Effector memory CD8-positive, alpha-beta T cell (primary cell): ENCODE measurements at places on chromosomes 5 and 9.
A peak's percentile ranks its signal among the peaks of the same experiment; 100 is the strongest.

- H3K4me3 ChIP-seq, result no peak overlapping the region
- peaks cover 2% of the 10 kb centered on the region for H3K36me3 ChIP-seq
- no peak for DNase-seq
- H3K27me3 ChIP-seq, result no peaks in the 10 kb centered on the region
- no peaks in the 10 kb centered on the region for H3K4me1 ChIP-seq
Observed at GRCh38 chr5:67453111-67453905, 256.7 kb upstream of the CD180 start.

- H3K27me3 ChIP-seq, result no peaks in the 10 kb centered on the region
Observed at GRCh38 chr9:124239249-124240073, 18.3 kb upstream of the NEK6 start.

- DNase-seq, result no peak
- peaks cover 3% of the 10 kb centered on the region for H3K4me1 ChIP-seq
- no peak overlapping the region for H3K4me3 ChIP-seq
- no peak overlapping the region for H3K27ac ChIP-seq
Observed at GRCh38 chr9:36847781-36848673, 186.0 kb downstream of the PAX5 start.

DNA sequence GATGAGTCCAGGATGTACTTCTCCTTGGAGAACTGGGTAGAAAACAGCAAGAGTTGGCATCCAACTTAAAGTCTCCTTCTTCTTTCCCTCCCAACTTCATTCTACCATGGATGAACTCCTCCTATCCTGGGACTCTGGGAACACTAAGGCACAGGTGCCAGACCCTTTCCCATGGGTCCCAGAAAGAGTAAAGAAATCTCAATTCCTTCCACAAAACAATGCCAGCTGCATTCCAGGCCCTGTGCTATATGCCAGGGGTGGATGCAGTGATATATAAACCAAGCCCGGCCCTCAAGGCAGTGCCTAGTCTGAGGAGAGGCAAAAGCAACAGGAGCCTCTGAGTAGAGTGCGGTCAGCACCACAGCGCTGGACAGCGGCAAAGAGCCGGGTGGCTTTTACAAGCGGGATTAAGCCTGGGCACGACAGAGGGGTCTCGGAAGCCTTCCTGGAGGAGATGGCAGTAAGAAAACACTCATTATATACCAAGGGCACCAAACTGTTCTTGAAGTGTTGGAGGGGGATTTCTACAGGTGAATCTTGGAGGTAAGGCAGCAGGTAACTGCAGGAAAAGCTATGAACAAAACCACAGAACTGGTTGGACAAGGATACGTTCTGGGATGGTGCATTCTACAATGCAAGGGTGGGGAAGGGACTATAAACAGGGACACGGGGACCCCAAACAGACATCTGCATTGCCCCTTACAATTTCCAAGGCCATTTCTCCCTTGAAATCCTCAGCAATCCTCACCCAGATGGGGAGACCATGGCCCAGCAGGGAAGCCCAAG is 16.4 kb upstream of the TOR2A start:
- peaks cover 9% of the 10 kb centered on the region for H3K4me1 ChIP-seq
- no peak for DNase-seq
- peak overlapping the region; percentile 92 for H3K27ac ChIP-seq
- H3K36me3 ChIP-seq, result peaks cover 50% of the 10 kb centered on the region

- no peaks in the 10 kb centered on the region for H3K4me1 ChIP-seq
- H3K27me3 ChIP-seq, result no peaks in the 10 kb centered on the region
- no peak overlapping the region for H3K27ac ChIP-seq
- H3K36me3 ChIP-seq, result no peaks in the 10 kb centered on the region
- no peak overlapping the region for H3K4me3 ChIP-seq
- DNase-seq, result no peak
Observed at GRCh38 chr9:119852390-119852789, 483.2 kb upstream of the BRINP1 start.

- H3K4me1 ChIP-seq, result peaks cover 3% of the 10 kb centered on the region
Observed at GRCh38 chr9:91942201-91942600, 7.8 kb downstream of the ROR2 start.

GRCh38 chr5:149072791-149073190 is 9.9 kb upstream of the SH3TC2 start:
- no peak for DNase-seq
- no peaks in the 10 kb centered on the region for H3K36me3 ChIP-seq
- no peaks in the 10 kb centered on the region for H3K4me1 ChIP-seq
- no peak overlapping the region for H3K27ac ChIP-seq
- peaks cover 38% of the 10 kb centered on the region for H3K27me3 ChIP-seq

GRCh38 chr9:102569436-102569835 is 425.7 kb upstream of the CYLC2 start:
- H3K4me1 ChIP-seq, result no peaks in the 10 kb centered on the region
- no peak overlapping the region for H3K27ac ChIP-seq
- H3K36me3 ChIP-seq, result no peaks in the 10 kb centered on the region
- H3K27me3 ChIP-seq, result no peaks in the 10 kb centered on the region
- DNase-seq, result no peak

DNA sequence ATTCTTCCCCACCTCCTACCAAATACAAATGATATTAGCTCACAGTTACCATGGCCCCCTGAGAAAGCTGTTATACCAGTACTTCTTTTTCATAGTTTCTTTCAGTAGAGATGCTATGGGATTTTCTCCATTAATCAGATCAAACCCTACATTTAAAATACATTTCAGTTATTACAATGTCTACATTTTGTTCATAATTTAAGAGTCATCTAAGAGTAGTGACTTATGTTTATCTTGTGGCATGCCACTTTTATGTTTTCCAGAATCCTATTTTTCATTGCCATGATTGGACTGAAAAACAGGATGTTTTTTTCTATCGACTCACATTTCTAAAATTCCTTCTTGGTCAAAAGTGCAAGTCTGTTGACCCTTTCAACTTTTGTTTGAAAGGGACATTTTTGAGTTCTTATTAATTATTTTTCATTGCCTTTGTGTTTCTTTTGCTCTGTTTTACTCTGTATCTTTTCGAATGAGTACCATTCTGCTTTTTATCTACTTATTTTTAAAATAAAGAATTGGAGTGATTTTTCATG is 77.4 kb upstream of the ANXA1 start:
- no peak for DNase-seq
- H3K27ac ChIP-seq, result no peak overlapping the region
- no peak overlapping the region for H3K4me3 ChIP-seq
- peaks cover 28% of the 10 kb centered on the region for H3K27me3 ChIP-seq
- H3K36me3 ChIP-seq, result peaks cover 3% of the 10 kb centered on the region

GRCh38 chr5:126081209-126081608 is 342.0 kb upstream of the GRAMD2B start:
- DNase-seq, result no peak
- H3K36me3 ChIP-seq, result no peaks in the 10 kb centered on the region
- H3K27ac ChIP-seq, result no peak overlapping the region

DNA sequence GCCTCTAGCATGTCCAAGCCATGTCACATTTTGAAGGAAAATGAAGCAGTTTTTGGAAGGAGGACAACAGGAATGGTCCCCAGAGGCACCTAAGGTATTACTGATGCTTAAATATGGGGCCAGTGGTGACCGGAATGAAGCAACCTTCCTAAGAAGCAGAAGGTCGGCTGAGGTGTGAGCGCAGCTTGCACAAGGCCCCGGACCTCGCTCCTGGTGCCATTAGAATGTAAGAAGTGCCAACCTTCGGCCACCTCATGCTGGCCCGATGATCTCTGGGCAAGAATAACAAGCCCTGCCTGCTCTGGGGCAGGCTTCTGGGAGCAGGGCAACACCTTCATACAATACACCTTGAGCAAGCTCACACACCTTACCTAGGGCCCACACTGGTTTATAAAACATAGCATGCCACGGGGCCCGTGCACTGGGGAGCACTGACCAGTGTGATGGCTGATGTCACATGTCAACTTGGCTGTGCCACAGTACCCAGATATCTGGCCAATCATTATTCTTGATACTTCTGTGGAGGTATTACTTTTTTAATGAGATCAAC is 21.9 kb downstream of the SEMA4D start:
- H3K27ac ChIP-seq, result peak overlapping the region; percentile 96
- no peak for DNase-seq
- peaks cover 70% of the 10 kb centered on the region for H3K4me1 ChIP-seq
- no peaks in the 10 kb centered on the region for H3K27me3 ChIP-seq
- H3K4me3 ChIP-seq, result peak overlapping the region; percentile 93
- peaks cover 45% of the 10 kb centered on the region for H3K36me3 ChIP-seq

DNA sequence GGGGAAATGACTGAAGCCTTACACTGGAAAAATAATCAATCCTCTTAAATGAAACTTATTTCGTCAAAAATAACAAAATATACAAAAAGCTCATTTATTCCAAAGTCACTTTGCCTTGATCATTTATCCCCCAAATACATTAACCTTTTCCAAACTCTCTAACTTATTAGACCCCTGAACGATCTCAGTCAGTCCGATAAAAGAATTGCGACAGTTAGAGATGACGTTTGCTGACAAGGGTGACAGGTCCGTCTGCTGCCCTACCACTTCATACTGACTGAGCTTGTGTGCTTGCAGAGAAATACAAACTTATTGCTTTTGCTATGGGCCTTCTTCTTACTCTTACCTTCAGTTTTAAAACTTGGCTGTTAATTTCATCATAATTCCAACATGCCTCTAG is 169.7 kb downstream of the ZDHHC21 start:
- no peak for DNase-seq
- H3K4me3 ChIP-seq, result no peak overlapping the region
- no peaks in the 10 kb centered on the region for H3K27me3 ChIP-seq
- H3K36me3 ChIP-seq, result no peaks in the 10 kb centered on the region
- H3K27ac ChIP-seq, result no peak overlapping the region
- no peaks in the 10 kb centered on the region for H3K4me1 ChIP-seq

GRCh38 chr5:79851391-79851863 is 139.6 kb downstream of the MTX3 start:
- no peak overlapping the region for H3K27ac ChIP-seq
- no peaks in the 10 kb centered on the region for H3K36me3 ChIP-seq
- H3K4me1 ChIP-seq, result no peaks in the 10 kb centered on the region
- H3K27me3 ChIP-seq, result peaks cover 18% of the 10 kb centered on the region
- no peak for DNase-seq

- H3K27ac ChIP-seq, result no peak overlapping the region
- DNase-seq, result no peak
- H3K4me1 ChIP-seq, result no peaks in the 10 kb centered on the region
- no peak overlapping the region for H3K4me3 ChIP-seq
- H3K27me3 ChIP-seq, result peaks cover 29% of the 10 kb centered on the region
Observed at GRCh38 chr9:77502568-77502967, 145.6 kb downstream of the GNA14 start.

GRCh38 chr5:2131196-2131595 is 248.5 kb upstream of the IRX4 start:
- no peaks in the 10 kb centered on the region for H3K36me3 ChIP-seq
- no peaks in the 10 kb centered on the region for H3K4me1 ChIP-seq
- H3K27me3 ChIP-seq, result peaks cover 5% of the 10 kb centered on the region
- H3K27ac ChIP-seq, result no peak overlapping the region

GRCh38 chr5:75461679-75462078 is 49.8 kb downstream of the CERT1 start:
- no peaks in the 10 kb centered on the region for H3K27me3 ChIP-seq
- H3K27ac ChIP-seq, result no peak overlapping the region
- peaks cover 40% of the 10 kb centered on the region for H3K4me1 ChIP-seq
- no peak overlapping the region for H3K4me3 ChIP-seq
- peaks cover 10% of the 10 kb centered on the region for H3K36me3 ChIP-seq
- no peak for DNase-seq

GRCh38 chr9:6538666-6539071 is 106.9 kb downstream of the GLDC start:
- H3K4me1 ChIP-seq, result no peaks in the 10 kb centered on the region
- peaks cover 3% of the 10 kb centered on the region for H3K36me3 ChIP-seq
- H3K4me3 ChIP-seq, result no peak overlapping the region
- H3K27ac ChIP-seq, result no peak overlapping the region
- no peak for DNase-seq

GRCh38 chr9:136865041-136865767 is 904 bp downstream of the EDF1 start:
- H3K27me3 ChIP-seq, result no peaks in the 10 kb centered on the region
- no peak for DNase-seq
- H3K36me3 ChIP-seq, result peaks cover 37% of the 10 kb centered on the region
- peak overlapping the region; percentile 89 for H3K4me3 ChIP-seq
- peaks cover 11% of the 10 kb centered on the region for H3K4me1 ChIP-seq

GRCh38 chr9:78234810-78235209 is 1.1 kb upstream of the CEP78 start:
- H3K27ac ChIP-seq, result peak overlapping the region; percentile 96
- no peak for DNase-seq
- no peaks in the 10 kb centered on the region for H3K27me3 ChIP-seq
- H3K4me3 ChIP-seq, result no peak overlapping the region
- peaks cover 9% of the 10 kb centered on the region for H3K36me3 ChIP-seq
- H3K4me1 ChIP-seq, result peaks cover 27% of the 10 kb centered on the region

DNA sequence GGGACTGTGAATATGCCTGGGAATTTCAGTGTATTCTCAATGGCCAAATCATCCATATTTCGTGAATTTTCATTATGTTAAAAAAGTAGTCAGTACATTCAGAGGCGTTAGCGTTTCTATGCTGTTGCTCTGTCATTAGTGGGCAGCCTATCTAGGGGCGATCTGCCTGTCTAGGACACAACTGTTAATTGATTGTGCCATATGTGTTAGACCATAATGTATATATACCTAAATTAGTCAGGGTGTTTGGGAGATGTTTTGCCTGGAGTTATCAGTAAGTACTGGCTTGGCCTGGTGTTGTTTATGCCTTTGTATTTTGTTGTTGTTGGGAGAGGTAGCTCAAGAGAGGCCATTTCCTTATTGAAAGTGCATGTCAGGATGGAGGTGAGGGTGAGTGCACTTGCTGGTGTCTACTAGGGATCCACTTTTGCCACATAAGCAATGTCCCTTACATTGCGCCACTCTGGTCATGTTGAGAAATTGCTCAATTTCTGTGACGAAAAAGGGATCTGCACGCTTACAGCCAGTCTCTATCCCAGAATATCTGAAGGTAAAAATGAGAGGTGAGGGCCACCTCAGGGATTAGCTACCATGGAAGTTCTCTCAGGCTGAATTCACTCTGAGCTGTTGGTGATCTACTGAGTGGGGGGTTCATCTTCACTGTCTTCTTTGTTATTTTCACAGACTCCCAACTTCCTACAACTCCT is 123.3 kb downstream of the ST8SIA4 start:
- peak overlapping the region; percentile 90 for H3K27ac ChIP-seq
- H3K27me3 ChIP-seq, result no peaks in the 10 kb centered on the region
- H3K4me3 ChIP-seq, result peak overlapping the region; percentile 70
- DNase-seq, result no peak
- no peaks in the 10 kb centered on the region for H3K36me3 ChIP-seq

DNA sequence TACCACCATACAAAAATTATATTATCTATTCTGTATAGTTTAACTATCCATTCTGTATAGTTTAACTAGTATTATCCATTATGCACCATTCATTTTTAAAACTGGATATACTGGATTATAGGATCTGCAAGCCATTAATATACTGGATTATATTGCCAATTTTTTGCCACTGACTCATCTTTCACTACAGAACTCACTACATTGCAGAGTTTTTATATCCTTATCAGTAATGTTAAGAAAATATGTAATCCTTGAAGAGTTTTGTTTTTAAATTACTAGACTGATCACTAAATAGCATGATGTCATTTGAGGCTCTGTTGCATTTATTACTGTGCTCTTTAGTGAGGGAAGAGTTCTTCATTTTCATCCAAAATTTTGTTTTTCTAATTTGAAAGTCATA is 109.8 kb upstream of the SNX2 start:
- no peak overlapping the region for H3K4me3 ChIP-seq
- no peaks in the 10 kb centered on the region for H3K36me3 ChIP-seq
- H3K27ac ChIP-seq, result no peak overlapping the region
- no peak for DNase-seq
